Stimulated activated CD4-positive, alpha-beta T cell treated with anti-CD3 and anti-CD28 coated beads, Interleukin-4, amount 100 ng/mL, for 4 hours (primary cell): ENCODE measurements at places on chromosomes 5 and 9.

GRCh38 chr5:98563885-98564653, 209.4 kb upstream of the RGMB start:
- no peak for DNase-seq

GRCh38 chr5:169970339-169970738, 10.0 kb downstream of the INSYN2B start:
- DNase-seq, result no peak

GRCh38 chr5:17384181-17384580, 113.8 kb upstream of the TAF11L2 start:
- no peak for DNase-seq

- no peak for DNase-seq
These were observed 69.4 kb downstream of the LMX1B start for GRCh38 chr9:126682928-126683697.

GRCh38 chr9:109062543-109062942, 49.2 kb upstream of the CTNNAL1 start:
- no peak for DNase-seq

GRCh38 chr5:107456281-107456715, 214.4 kb downstream of the EFNA5 start:
- no peak for DNase-seq

GRCh38 chr5:68962757-68963484, 130.9 kb upstream of the SLC30A5 start:
- no peak for DNase-seq

DNA sequence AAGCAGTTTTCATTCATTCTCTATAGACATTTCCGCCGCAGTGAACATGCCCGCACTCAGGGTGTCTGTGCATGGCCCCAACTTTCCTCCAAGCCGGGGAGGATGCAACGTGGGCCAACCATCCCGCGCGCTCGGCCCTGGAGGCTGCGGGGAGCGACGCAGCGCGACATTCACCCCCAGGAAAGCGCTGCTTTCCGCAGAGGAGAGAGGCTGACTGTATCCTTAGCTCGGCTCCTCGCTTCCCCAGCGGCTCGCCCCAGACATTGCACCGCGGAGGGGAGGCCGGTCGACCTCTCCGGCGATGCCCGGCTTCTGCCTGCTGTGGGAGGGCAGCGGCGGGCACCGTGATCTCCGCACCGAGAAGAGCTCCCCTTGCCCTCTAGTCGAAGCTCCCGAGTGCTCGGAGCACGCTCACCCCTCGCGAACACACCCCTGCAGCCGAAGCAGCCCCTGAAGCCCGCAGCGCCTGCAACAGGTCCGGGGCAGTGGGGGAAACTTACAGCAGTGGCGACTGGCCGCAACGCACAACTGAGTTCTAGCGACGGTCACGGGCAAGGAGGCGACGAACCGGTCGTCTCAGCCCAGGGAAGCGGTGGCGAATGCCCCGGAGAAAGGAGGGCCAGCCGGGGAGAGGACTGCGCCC, 600 bp downstream of the ENC1 start:
- peak; percentile 26 for DNase-seq

DNA sequence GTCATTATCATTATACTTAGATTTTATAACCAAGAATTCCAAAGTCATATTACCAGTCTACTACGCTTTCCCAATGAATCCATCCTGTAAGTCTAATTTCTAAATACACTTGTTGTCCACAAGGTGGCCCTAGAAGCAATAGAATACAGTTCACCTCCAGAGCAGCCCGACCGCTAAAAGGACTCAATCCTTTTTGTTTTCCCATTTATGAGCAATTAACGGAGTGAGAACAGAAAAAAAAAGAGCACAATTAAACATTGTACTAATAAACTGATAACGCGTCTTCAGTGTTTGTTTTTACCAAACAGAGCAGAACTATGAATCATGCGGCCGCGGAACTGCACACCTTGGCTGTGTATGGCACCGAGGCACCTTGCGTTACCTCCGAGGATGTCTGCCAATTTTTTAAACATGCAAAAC, 160.7 kb upstream of the DAPK1 start:
- no peak for DNase-seq

DNA sequence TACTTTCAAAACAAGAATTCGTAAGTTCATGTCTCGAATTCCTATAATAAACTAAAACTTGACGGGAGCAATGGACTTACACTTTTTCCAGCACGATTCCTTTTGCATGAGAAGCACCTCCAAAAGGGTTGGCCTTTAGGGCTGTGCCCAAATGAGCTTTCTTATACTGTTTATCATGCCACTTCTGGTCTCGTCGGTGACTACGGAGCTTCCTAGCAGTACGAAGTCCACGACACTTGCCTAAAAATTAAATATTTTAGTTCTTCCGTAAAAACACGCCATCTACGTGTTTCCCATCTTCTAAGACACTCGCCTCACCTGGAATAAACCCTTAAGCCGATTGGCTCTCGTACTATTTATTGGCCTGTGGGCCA, 554 bp downstream of the RPS23 start:
- DNase-seq, result no peak

GRCh38 chr9:36161187-36161586, 8.0 kb upstream of the CCIN start:
- DNase-seq, result no peak

DNA sequence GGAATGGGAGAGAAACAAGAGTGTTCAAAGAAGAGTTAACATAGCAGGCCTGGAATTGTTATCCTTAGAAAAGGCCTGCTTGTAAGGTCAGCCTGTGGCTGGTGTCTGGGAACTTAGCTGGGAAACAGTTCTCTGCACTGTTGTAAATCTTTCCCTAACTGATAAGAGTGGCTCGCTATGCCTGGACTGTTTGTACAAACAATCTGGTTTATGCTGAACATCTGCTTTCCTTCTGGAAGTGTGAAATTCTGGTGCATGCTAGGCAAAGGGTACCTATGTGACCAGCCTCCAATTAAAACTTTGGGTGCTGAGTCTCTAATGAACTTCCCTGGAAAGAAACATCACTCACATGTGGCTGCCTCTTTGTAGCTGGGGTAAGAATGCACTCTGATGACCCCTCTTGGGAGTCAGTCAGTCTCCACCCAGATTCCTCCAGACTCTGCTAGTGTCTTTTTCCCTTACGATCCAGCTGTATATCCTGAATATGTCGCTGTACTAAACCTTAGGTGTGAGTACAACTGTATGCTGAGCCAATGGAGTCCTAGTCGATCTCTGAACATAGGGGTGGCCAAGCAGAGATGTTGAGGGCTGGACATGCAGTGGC, 16.5 kb downstream of the SPARC start:
- DNase-seq, result no peak

GRCh38 chr5:137370096-137371071, 128.7 kb downstream of the SPOCK1 start:
- DNase-seq, result no peak

DNA sequence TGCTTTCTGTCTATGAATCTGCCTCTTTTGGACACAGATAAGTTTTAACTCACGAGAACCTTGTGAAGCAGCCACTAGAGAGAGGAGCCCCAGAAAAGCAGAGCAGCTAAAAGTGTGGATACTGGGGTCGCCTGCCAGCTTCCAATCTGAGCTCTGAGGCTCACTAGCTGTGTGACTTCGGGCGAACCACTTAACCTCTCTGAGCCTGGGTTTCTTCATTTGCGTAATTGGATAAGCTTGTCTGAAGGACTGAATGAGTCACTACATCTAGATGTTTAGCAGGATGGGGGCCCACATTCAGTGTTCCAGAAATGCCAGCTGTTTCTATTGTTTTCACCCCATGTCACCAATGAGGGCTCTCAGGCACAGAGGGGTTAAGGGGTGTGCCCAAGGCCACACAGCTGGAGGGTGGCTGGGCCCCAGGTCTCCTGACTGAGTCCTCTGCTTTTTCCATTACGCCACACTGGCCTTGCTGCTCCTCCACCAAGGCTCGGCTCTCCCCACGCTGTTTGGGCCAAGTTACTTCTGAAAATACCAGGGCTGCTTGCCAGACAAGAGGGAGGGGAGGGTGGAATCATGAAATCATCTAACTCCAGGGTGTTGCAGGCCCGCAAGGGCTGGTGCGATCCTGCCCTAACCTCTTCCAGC, 36.2 kb downstream of the SH3PXD2B start:
- no peak for DNase-seq

GRCh38 chr5:58077416-58077815, 382.5 kb downstream of the PLK2 start:
- no peak for DNase-seq

- DNase-seq, result no peak
These were observed 72.5 kb downstream of the ACTL7B start for GRCh38 chr9:108783326-108783725.

DNA sequence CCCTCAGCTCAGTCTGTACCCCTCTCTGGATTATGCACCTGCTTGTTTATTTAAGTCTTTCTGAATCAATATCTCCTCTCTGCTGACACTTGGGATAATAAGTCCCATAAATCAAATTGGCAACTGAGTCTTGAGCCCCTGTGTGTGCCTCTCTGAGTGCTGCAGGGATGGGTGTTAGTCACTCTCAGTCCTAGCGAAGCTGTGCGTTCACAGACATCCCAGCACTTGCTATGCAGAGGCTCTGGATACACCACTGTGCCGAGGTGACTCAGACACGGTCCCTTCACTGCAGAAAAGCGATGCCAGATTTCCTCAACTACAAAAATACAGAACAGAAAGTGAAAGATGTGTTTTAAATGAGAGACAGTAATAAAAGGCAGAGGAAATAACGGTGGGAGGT, 4.1 kb upstream of the KCNMB1 start:
- peak; percentile 63 for DNase-seq
